ENCODE measurements at places on chromosomes 5 and 9. TPM values are rescaled to one million over a fixed set of nuclear protein-coding genes. Genes with fewer than 3 reads are reported as not detected.

Gene ITGA1
- polyA plus RNA-seq: 8.2 TPM

Gene SPINK7
- not detected for polyA plus RNA-seq

Gene CRHBP
- 7.5 TPM for polyA plus RNA-seq

Gene HINT2
- polyA plus RNA-seq: 43.4 TPM

- no peak for DNase-seq
Measured at GRCh38 chr9:89996116-89996515, 391.3 kb downstream of the GADD45G start.

- no peak for DNase-seq
Measured at GRCh38 chr9:69130456-69131441, 43.3 kb upstream of the TJP2 start.

- no peak for DNase-seq
Measured at GRCh38 chr5:94793816-94794198, 175.3 kb downstream of the SLF1 start.
